ENCODE measurements at places on chromosomes 13 and 19.

DNA sequence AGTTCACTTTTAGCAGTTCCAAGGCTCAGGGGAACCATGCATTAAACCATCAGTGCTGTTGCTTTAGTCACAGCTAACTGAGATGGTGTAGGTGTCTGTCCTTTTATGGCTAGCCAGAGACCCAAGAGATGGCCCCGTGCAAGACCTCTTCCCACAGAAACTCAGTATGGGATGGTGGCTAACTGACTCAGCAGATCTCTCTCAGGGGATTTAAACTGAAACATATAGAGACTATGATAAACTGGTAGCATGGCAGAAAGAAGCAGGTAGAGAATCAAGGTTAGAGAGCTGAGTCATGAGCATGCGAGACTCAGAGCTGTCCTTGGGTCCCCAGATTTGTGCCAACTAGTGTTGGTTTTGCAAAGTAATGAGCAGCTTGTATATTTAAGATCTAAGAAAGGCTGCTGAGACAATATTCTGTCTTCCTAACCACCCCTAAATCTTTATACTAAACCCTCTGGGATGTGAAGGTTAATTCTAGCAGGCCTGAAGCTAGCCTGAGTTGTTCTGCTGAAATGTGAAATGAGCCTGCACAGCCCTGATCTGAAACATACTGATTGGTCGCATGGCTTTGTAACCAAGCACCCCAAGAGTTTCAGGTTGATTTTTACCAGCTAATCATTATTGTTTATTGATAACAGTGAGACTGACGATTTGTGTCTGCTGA lies 6.5 kb upstream of the SCEL start:
- no peak for DNase-seq

DNA sequence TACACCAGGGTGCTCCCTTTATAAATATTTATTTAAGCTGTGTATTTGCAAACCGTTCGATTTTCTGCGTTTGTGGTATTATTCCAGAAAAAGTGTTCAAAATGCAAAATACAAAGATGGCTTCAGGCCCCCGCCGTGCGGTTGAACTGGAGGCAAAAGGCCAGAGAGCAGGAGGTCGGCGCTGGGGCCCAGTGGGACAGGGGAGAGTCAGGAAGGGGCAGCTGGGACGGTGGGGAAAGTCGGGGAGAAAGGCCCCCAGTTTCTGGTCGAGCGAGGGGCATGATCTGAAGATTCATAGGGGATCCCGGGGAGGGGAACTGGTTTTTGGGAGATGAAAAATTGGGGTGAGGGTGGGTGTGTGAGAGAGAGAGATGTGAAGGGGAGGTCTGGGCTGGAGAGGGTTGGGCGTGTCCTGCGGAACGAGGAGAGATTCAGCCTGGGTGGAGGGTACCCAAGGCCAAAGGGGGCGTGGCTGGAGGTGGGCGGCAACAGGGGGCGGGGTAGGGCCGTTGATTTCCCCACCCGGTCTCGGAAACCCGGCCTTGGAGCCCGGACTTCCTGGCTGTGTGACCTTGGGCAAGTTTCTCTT lies 678 bp downstream of the ISOC2 start:
- peak; percentile 83 for DNase-seq

DNA sequence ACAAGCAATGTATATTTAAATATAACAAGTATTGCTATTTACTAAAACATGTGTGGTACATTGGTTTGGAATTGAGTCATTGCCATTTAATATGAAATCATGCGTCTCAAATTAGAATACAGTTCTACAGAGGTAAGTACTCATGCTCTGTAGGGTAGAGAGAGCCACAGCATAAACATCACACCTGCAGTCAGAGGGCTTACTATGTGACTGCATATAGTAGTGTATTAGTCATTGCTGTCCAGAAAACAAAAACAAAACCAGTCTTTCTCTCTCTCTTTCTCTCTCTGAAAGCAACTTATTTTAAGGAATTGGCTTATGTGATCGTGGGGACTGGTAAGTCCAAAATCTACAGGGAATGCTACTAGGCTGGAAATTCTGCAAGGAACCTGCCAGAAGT lies 370.3 kb downstream of the GPC5 start:
- no peak for DNase-seq

- no peak for DNase-seq
Measured at GRCh38 chr13:96794669-96795068, 199.6 kb downstream of the OXGR1 start.

DNA sequence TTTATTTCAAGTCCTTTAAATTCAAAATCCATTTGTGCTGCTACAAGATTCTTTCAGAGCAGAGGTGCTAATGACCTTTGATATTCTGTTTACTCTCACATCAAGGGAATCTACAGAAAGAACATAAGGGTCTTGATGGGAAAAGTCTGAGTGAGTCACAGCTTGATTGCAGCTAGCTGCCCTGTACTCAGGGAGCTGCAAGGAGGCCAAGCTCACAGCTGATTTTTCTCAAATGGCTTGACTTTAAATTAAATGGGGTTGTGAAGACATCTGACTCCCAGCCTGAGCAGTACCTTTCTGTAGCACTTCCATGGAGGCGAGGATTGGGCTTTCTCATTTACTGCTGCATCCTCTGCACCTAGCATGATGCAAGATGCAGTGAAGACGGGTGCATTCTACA lies 62.5 kb downstream of the RAP2A start:
- peak; percentile 16 for DNase-seq

DNA sequence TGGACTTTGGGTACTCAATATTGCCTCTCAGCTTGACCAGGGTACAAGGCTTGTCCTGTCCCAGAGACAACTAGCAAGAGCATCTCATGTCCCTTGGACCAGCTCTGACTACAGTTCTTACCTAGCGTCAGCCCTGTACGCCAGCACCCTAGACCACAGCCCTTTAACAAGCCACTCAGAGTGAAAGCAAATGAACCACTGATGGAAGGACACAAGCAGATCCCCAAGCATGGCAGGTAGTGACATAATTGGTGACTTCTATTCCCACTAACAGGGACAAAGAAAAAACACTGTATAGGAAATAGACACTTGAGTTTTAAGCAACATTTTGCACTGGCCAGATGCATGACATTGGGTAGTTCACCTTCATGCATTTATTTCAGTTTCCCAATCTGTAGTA lies 8.8 kb upstream of the LRCH1 start:
- no peak for DNase-seq

DNA sequence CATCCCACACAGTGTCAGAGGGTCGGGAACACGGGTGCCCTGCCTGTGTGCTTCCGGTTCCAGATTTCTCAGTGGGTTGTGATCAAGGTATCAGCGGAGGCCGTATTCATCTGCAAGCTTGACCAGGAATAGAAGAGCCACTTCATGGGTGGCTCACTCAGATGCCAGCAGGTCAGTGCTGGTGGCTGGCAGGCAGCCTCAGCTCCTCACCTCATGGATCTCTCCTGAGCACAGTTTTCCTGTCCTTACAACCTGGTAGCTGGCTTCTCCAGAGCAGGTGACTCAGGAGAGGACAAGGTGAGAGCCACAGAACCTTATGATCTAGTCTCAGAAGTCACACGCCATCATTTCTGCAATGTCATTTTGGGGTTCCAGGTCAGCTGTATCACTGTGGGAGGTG lies 44.8 kb upstream of the SPATA13 start:
- no peak for DNase-seq

GRCh38 chr13:51453207-51453958 lies 547 bp upstream of the INTS6 start:
- DNase-seq, result no peak

- no peak for DNase-seq
Measured at GRCh38 chr19:5865772-5866171, 4.6 kb downstream of the FUT5 start.

GRCh38 chr13:110410936-110411687 lies 104.0 kb downstream of the COL4A2 start:
- DNase-seq, result no peak

GRCh38 chr19:39430675-39431593 lies 4.8 kb downstream of the RPS16 start:
- DNase-seq, result peak; percentile 100

GRCh38 chr13:30870049-30870884 lies 35.8 kb upstream of the MEDAG start:
- DNase-seq, result peak; percentile 99

DNA sequence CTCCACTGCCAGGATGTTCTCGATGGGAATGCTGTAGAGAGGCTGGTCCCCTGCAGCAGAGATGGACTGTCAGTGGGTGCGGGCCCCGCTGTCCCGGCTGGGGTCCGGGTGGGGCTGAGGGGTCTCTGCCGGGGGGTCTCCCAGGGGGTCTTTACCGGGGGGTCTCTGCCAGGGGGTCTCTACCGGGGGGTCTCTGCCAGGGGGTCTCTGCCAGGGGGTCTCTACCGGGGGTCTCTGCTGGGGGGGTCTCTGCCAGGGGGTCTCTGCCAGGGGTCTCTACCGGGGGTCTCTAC lies 25.7 kb upstream of the C13orf46 start:
- DNase-seq, result no peak

- peak; percentile 9 for DNase-seq
Measured at GRCh38 chr13:36261976-36262375, 35.6 kb downstream of the CCDC169 start.

- DNase-seq, result no peak
Measured at GRCh38 chr13:110305949-110306339, 1.0 kb downstream of the COL4A1 start.

- peak; percentile 98 for DNase-seq
Measured at GRCh38 chr19:19663256-19664120, at the start of gene ATP13A1. Gene ATP13A1 (minus strand): TSS chr19:19663676. CDS start chr19:19663666, 10 bp downstream.

DNA sequence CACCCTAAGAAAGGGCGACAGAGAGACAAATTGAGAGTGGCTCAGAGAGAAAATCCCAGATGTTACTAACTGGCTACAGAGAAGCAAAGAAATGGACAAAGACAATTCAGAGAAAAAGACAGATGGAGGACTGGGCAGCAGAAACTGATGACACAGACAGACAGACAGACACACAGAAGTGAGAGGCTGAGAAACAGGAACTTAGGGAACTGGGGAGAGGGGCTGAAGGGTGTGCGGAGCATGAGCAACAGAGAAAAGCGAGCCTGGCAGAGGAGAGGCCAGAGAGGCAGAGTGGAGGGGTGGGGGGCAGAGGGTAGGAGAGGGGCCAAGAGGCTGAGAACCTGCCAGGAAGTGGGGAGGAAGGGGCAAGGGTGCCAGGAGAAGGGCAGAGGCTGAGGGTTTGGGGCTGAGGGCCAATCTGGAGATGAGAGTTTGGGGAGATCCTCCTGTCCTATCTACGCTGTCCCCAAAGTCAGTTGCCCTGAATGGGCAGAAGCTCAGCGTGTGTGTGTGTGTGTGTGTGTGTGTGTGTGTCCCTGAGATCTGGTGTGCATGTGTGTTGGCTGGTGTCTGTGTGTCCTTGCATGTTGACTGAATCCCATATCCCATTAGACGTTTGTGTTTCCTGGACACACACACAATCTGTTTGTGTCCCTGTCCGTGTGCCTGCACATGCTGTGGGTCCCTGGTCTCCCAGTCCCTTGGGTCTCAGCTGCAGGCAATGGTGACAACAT lies 5.6 kb upstream of the ERFL start:
- DNase-seq, result no peak

- no peak for DNase-seq
Measured at GRCh38 chr13:113147206-113147605, 11.2 kb upstream of the PROZ start.

DNA sequence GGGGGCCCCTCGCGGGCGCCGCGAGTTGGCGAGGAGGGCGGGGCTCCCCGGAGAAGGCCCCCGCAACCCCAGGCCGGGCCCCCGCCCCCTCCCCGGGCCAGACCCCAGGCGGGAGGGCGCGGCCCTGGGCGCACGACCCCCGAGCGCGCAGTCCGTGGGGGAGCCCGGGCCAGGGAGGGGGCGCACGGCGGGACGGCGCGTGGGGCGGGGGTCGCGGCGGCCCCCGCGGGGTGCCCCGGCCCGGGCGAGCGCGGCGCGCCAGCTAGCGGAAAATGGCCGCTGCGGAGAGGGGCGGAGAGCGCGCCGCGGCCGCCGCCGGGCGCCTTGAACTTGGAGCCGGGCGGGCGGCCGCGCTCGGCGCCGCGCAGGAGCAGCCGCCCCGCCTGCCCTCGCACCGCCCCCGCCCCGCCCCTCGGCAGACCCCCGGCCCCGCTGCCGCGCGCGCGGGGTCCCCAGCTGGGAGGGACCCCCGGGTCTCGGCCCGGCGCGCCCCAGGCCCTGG lies 6.4 kb upstream of the NFIC start:
- peak; percentile 45 for DNase-seq

DNA sequence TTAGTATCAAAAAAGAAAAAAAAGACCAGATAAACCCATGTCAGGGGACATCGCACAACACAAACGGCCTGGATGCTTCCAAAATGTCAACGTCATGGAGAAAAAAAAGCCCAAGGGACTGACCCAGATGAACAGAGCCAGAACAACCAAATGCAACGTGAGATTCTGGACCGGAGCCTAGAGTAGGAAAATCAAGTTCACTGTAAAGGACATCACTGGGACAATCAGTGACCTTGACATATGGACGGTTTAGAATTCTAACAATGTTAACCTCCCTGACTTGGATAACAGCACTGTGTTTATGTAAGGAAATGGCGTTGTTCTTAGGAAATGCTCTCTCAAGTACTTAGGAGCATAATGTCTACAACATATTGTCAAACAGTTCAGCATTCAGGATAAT lies 15.1 kb upstream of the EMP3 start:
- peak; percentile 31 for DNase-seq

DNA sequence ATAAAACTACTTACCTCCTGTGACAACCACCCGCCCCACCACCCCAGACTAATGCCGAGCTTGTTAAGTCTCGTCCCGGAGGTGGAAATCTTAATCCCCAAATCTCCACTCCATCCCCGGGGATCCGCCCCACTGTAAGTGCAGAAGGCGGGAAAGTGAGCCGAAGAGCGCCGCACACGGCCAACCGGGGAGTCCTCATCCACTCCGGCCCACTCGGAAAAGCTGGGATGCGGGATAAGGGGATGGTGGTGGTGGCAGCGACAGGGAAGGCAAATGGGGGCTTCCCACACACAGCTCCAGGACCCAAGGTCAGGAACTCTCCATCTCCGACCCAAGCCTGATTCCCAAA lies 621 bp downstream of the FBL start:
- no peak for DNase-seq

DNA sequence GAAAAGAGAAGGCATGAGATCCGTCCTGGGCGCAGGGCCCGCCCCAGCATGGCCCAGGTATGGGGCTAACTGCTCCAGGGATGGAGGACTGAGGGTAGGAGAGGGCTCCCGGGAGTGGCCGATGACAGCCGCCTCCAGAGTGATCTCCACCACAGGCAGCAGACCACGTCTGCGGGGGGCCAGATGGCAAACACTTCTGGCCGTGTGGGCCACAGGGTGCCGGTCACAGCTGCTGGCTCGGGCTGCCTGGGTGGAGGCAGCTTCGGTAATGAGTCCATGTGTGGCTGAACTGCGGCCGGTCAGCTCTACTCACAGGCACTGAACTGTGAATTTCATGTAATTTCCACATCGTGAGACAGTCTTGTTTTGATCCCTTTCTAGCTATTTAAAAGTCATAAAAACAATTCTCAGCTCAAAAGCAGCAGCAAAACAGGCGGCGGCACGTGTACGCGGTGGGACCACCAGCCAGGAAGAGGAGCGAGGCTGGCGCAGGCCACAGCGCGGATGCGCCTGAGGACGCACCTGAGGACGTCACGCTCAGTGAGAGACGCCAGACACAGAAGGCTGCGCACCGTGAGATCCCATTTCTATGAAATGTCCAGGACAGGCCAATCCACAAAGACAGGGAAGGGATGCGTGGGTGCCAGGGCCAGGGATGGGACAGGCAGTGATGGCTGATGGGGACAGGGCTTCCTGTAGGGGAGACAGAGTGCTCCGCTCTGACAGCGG lies 4.0 kb downstream of the LSM7 start:
- no peak for DNase-seq

All from iris pigment epithelial cell (primary cell).